ENCODE measurements at places on chromosomes 4 and X. TPM values are rescaled to one million over a fixed set of nuclear protein-coding genes. Genes with fewer than 3 reads are reported as not detected.

The SMIM43 gene
- total RNA-seq, result not detected

The KIAA1210 gene
- not detected for total RNA-seq

The CXCL11 gene
- total RNA-seq, result not detected

The HPGD gene
- 19.5 TPM for total RNA-seq

The NPNT gene
- not detected for total RNA-seq

The MAOB gene
- total RNA-seq, result not detected

The DCHS2 gene
- not detected for total RNA-seq

The GLUD2 gene
- 0.60 TPM for total RNA-seq

The FAM184B gene
- total RNA-seq, result 0.03 TPM

The FANCB gene
- 12.8 TPM for total RNA-seq

The PSAPL1 gene
- not detected for total RNA-seq

The MAGEA4 gene
- total RNA-seq, result not detected

The FAM47A gene
- not detected for total RNA-seq

The GPC3 gene
- total RNA-seq, result 0.31 TPM

The PPP4R3C gene
- total RNA-seq, result not detected

The F9 gene
- total RNA-seq, result not detected

The MAGEA9B gene
- not detected for total RNA-seq

The TBC1D8B gene
- total RNA-seq, result 0.23 TPM

The ZFP42 gene
- not detected for total RNA-seq

- no peak for DNase-seq
Measured at GRCh38 chrX:48702032-48702431, 5.5 kb downstream of the SUV39H1 start.

DNA sequence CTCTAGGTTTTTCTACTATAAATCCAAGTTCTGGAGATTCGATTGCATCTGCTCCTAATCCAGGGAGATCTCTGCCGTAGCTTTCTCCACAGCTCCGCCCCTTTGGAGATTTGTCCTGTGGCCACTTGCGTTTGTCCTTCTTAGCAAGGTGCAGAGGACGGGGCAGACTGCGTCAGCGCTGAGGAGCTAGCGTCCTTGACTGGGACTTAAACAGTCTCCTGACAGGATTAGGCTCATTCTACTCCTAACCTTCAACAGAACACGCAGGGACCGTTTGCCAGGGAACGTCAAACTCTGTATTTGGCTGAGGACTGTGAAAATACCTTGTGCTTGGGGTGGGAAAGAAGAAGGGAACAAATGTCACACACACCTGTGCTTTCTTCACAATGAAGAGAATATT, 38.6 kb downstream of the SORBS2 start:
- DNase-seq, result no peak

- DNase-seq, result no peak
Measured at GRCh38 chrX:36983831-36984230, 24.3 kb upstream of the FAM47C start.

GRCh38 chrX:141183000-141183399, 6.1 kb upstream of the LDOC1 start:
- no peak for DNase-seq

GRCh38 chr4:2977211-2978088, 14.1 kb downstream of the GRK4 start:
- DNase-seq, result no peak

DNA sequence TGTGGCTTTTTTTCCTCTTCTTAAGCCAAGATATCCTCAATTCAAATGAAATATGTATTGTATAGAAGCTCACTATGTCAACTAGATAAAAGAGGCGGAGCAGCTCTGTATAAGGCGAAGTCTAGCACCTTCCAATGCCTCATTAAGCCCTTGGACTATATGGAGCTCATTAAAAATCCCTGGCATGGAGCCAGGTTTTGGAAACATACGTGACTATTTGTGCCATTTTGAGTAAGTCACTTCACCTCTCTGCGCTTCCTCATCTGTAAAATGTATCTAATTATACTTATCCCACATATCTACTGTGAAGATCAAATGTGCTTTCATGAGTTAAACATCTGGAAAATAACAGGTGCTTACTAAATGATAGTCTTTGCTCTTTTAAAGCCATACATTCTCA, 57.2 kb downstream of the YIPF6 start:
- no peak for DNase-seq

GRCh38 chr4:80138551-80139538, 58.5 kb upstream of the PRDM8 start:
- DNase-seq, result peak; percentile 78

GRCh38 chr4:78566834-78567499, 15.4 kb downstream of the ANXA3 start:
- no peak for DNase-seq

DNA sequence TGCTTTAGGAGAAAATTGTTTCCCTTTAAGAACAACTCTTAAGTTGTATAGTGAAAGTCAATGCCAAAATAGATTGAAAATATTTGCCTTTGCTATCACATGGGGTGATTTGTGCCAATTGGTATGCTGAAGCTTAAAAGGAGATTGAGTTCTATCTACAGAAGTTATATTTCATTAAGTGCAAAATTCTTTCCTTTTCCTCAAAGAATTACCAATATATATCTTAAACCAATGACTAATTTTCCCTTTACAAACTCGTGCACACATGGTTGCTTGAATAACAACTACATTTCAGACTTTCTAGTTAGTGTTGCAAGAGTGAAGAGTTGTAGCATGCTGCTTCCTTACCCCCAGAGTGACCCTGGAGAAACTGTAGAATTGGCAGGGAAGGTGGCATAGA, 990.0 kb upstream of the PABPC4L start:
- DNase-seq, result no peak

DNA sequence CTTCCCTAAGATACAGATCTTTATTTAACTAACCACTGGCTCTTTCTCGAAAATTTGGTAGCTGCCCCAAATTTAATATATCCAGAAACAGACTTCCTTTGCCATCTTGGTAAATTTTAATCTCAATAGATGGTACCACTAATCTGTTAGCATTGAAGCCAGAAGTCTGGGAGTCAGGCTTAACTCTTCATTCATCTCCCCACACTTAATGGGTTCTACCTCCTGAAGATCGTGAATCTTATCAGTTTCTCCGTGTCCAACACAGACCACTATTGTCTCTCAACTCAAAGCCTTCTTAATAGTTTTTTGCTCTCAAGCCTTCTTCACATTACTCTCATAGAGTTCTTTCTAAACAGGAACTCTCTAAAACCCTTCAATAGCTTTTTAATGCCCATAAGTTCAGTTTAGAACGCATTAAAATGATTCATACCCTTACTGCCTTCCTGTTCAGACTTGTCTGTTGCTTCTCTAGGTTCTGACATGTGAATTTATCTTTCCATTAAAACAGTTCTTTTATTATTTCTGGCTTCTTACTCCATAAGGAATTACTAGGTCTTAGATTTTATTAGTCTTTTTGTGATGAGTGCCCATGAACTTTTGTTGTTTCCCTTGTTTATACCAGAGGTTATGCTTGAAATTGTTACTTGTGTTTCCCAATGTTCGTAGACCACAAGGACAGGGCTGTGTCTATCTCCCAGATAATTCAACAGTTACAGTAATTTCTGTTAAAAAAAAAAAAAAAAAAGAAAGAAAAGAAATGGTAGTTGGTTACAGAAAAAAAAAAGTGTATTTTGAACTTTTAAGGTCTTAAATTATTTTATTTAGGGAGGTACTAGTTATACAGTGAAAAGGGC, 54.7 kb downstream of the SMARCAD1 start:
- no peak for DNase-seq

GRCh38 chr4:6264225-6264540, 5.5 kb upstream of the WFS1 start:
- DNase-seq, result peak; percentile 45

DNA sequence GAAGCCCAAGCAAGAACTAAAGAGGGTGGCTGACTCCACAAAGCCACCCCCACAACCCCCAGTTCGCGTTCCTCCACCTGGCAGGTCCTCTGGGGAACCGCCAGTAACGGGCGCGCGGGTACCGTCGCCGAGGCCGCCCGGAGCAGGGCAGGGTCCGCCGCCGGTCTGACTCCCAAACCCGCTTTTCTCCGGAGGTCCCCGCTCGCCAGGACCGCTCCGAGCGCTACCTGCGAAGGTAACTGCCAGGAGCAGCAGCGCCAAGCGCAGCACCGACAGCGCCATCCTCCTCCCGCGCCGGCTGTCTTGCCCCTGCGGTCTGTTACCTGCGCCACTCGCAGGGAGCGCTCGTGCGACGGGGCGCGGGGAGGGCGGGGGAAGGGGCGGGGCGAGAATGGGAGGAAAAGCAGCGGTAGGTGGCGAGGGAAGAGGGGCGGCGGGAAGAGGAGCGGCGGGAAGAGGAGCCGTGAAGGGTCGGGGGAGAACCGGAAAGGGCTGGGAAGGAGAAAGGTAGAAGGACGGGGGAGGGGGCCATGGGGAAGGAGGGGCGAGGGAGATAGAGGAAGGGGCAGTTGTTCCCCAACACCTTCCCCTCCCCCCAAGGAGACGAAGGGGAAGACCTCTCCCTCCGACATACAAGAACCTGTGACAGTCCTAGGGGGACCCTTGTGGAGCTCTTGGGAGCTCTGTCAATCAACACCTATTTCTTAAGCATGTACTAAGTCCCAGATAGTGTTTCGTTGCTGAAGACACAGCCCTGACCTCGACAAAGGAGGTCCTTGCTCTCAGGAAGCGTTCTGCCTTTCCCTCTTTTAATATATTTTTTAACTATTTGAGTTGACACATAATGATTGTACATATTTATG, at the start of gene SPINK2:
SPINK2 (minus strand) TSS at position 321 of the 863 bp plus-strand sequence; CDS start at position 282, 39 bp downstream.
- DNase-seq, result peak; percentile 73

- DNase-seq, result no peak
Measured at GRCh38 chrX:16267431-16267830, 100.2 kb downstream of the MAGEB17 start.

- no peak for DNase-seq
Measured at GRCh38 chrX:13119386-13119785, 75.0 kb upstream of the FAM9C start.

GRCh38 chr4:47715716-47716416, 122.0 kb downstream of the CORIN start:
- DNase-seq, result no peak

- no peak for DNase-seq
Measured at GRCh38 chr4:188111955-188112354, 2.6 kb upstream of the TRIML2 start.

DNA sequence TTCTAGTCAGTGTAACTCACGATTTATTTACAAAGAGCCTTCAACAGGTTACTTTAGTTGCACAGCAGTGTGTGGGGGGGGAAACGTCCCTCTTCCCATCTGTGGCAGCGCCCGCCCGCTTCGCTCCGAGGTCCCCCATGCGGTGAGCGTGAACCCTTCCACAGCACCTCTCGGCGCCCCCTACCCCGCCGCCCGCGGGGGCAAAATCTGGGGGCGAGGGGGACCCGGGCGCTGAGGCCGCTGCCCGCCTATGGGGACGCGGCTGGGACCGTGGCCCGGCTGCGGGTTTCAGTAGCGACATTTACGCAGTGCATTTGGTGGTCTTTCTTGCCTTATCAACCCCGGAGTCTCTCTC, 6.4 kb downstream of the NKX6-1 start:
- no peak for DNase-seq

DNA sequence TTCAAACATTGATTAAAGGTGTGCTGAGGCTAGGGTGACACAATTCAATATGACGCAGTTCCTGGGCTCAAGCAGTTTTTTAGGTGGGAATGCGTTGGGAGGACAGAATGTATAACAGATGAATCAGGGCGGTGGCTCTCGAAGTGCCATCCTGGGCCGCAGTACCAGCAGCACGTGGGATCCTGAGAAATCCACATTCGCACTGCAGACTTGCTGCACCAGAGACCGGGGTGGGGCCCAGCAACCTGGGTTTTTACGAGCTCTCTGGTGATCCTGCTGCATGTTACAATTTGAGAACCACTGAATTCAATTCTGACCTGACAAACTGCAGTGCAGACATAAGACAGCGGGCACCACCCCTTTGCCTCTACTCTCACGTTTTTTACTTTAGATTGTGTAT, 30.4 kb downstream of the FAM149A start:
- no peak for DNase-seq

GRCh38 chrX:95059909-95060308, 1385.9 kb downstream of the FAM133A start:
- no peak for DNase-seq

DNA sequence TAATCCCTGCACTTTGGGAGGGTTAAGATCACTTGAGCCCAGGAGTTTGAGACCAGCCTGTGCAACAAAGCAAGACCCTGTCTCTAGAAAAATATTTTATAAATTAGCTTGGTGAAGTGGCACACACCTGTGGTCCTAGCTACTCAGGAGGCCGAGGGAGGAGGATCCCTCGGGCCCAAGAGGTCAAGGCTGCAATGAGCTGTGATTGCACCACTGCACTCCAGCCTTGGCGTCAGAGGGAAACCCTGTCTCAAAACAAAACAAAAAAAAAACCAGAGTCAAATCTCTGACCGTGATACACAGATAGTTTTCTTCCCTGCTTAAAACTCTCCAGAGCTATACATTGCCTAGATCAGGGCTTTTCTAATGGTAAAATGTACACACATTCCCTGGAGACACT, 53.5 kb downstream of the CHST7 start:
- no peak for DNase-seq

GRCh38 chr4:59044286-59044900, 1934.2 kb upstream of the IGFBP7 start:
- no peak for DNase-seq

- no peak for DNase-seq
Measured at GRCh38 chr4:67131224-67131623, 414.1 kb downstream of the CENPC start.

GRCh38 chr4:49032440-49033161, 46.5 kb downstream of the CWH43 start:
- DNase-seq, result no peak

DNA sequence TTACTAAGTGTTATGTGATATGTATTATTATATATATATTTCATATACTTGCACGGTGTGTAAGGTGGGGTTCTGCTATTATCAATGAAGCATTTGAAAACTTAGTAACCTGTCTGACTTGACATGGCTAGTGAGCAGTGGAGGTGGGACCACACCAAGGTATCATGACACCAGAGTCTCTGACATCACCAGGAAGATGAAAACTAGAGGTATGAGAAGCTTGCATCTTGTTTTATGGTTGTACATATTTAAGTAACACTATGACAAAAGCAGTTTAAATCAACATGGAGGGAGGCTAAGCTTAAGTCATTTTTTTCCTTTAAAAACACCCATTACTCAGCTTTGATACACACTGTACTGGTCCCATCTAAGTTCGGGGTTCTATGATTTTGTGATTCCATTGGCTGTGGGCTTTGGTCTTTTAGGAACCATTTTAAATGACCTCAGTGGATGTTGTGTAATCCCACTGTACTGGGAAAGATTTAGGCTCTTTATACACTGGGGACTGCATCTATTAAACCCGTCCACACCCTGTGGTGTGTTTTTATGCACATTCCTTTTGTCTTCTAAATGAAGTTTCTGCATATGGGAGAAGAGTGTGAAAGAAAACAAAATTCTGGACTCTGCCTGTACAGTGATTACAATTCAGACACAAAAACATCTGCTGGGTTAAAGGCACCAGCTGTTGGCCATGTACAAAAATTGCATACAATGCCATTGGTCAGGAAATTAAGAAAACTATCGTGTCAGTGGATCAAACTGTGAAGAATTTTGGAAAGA, 570.6 kb downstream of the SPRY1 start:
- DNase-seq, result no peak

DNA sequence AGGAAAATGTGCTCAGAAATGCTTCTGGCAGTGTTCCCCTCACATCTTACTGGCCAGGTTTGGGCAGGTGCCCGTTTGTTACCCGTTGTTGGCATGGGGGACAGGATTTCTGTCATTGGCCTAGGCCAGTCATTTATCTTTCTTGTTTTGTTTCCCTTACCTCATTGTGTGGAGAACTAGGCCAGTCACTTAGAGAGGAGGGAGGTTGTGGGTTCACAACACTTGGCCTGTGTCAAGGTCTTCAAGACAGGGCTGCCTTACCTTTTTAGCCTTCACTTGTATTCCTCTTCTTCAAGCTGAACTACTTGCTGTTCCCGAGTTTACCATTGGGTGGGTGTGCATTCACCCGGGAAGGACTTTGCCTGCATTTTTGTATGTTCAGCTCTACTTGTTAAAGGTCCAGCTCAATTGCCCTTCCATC, 17.7 kb downstream of the SNX25 start:
- DNase-seq, result no peak

Data from activated CD8-positive, alpha-beta T cell treated with anti-CD3 and anti-CD28 coated beads, Interleukin-2, amount 10 ng/mL, durations not matched to agents 7 days and 5 days (primary cell).